CD4-positive, alpha-beta T cell (primary cell): ENCODE measurements at places on chromosomes 1 and 21. TPM values are rescaled to one million over a fixed set of nuclear protein-coding genes. Genes with fewer than 3 reads are reported as not detected.

Gene UMODL1
- total RNA-seq: 0.42 TPM

Gene STUM
- total RNA-seq: not detected

Gene KANK4
- not detected for total RNA-seq

Gene HUNK
- not detected for total RNA-seq

Gene KIF14
- 0.11 TPM for total RNA-seq

Gene EFNA3
- 0.22 TPM for total RNA-seq

Gene CD34
- not detected for total RNA-seq

Gene DMRTA2
- not detected for total RNA-seq

Gene OR10Z1
- not detected for total RNA-seq

Gene C8A
- total RNA-seq: not detected

Gene TMEM51
- not detected for total RNA-seq
